Cardiac muscle cell (in vitro differentiated cells and primary cell): ENCODE measurements at places on chromosomes 2 and 18. TPM values are rescaled to one million over a fixed set of nuclear protein-coding genes. Genes with fewer than 3 reads are reported as not detected.

- no peaks in the 10 kb centered on the region for H3K27me3 ChIP-seq
- peak; percentile 9 for DNase-seq
- H3K27ac ChIP-seq, result no peak overlapping the region
Measured at GRCh38 chr2:42328148-42328833, 32.7 kb downstream of the COX7A2L start.

GRCh38 chr2:210539578-210540416 lies 16.6 kb upstream of the CPS1 start:
- H3K4me1 ChIP-seq, result peaks cover 2% of the 10 kb centered on the region
- H3K27me3 ChIP-seq, result no peaks in the 10 kb centered on the region
- DNase-seq, result no peak
- no peak overlapping the region for H3K27ac ChIP-seq
- no peak overlapping the region for H3K4me3 ChIP-seq

DNA sequence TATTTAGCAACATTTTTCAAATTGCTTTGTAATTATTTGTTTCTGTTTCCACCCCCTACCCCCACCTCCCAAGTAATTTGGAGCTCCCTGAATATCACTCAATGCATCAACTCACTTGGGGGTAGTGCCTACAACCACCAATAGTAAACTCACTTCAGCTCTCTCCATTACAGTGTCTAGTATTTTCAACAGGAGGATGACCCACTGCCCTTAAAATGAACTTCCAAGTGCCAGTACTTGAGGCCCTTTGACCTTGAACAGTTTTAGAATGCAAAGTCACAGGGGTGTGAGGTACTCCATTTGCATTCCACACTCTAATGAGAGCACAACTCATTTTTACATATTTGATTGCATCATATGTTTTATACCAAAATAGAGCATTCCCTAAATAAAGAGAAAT lies 523.0 kb downstream of the ERBB4 start:
- peaks cover 11% of the 10 kb centered on the region for H3K4me1 ChIP-seq
- H3K27ac ChIP-seq, result no peak overlapping the region
- H3K36me3 ChIP-seq, result no peaks in the 10 kb centered on the region
- DNase-seq, result peak; percentile 60
- H3K4me3 ChIP-seq, result no peak overlapping the region
- no peaks in the 10 kb centered on the region for H3K27me3 ChIP-seq

GRCh38 chr2:101921319-101921952 lies 70.3 kb upstream of the IL1R2 start:
- no peak for DNase-seq
- no peaks in the 10 kb centered on the region for H3K36me3 ChIP-seq
- no peak overlapping the region for H3K27ac ChIP-seq
- H3K27me3 ChIP-seq, result no peaks in the 10 kb centered on the region

- no peak overlapping the region for H3K4me3 ChIP-seq
- no peak overlapping the region for H3K27ac ChIP-seq
- H3K27me3 ChIP-seq, result no peaks in the 10 kb centered on the region
- H3K36me3 ChIP-seq, result no peaks in the 10 kb centered on the region
- DNase-seq, result no peak
Measured at GRCh38 chr2:138948070-138948539, 167.9 kb upstream of the NXPH2 start.

DNA sequence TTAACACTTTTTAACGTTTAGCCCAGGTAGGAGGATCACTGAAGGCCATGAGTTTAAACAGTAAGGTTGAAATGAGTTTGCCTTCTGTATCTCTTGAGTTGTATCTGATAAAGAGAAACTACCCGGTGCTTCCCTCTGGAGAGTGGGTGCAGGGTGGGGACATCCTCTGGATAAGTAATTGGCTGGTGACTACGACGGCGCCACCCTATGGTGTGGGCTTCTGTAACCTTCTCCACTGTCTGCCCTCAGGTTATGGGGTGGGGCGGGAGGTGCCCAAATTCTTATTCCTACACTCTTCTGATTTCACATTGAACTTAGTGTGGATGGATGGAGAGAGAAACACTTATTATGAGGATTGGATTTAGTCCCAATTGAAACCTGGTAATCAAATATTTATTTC lies 68.8 kb downstream of the LDLRAD4 start:
- H3K27me3 ChIP-seq, result no peaks in the 10 kb centered on the region
- DNase-seq, result no peak
- H3K4me1 ChIP-seq, result no peaks in the 10 kb centered on the region
- H3K36me3 ChIP-seq, result no peaks in the 10 kb centered on the region

Gene FAM210A
- total RNA-seq, result 20.6 and 26.9 TPM in 2 replicates

Gene CD207
- not detected in 2 replicates for total RNA-seq

GRCh38 chr18:10374636-10375293 lies 79.7 kb upstream of the APCDD1 start:
- DNase-seq, result no peak
- H3K4me3 ChIP-seq, result no peak overlapping the region
- no peaks in the 10 kb centered on the region for H3K27me3 ChIP-seq
- no peaks in the 10 kb centered on the region for H3K36me3 ChIP-seq

Gene GNLY
- total RNA-seq, result not detected in 2 replicates

Gene SCN2A
- 0.07 and 0.95 TPM in 2 replicates for total RNA-seq

DNA sequence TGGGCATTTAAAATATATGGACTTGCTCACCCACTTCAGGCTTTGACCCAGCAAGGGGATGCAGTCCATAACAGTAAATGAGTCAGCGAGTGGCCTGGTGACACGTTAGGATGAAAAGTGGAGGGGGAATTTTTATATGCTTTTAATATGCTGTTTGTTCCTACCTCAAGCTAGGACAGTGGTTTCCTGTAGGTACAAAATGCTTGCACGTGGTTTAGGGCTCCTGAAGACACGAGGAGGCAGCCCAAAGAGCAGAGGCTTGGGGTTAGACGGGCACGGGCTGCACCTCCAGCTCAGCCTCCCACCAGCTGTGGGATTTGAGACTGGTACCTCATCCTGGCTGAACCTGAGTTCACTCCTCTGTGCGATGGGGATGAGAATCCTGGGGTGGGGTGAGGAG lies 306.2 kb upstream of the CXCR4 start:
- no peak for DNase-seq
- H3K36me3 ChIP-seq, result no peaks in the 10 kb centered on the region
- H3K27ac ChIP-seq, result no peak overlapping the region
- H3K4me1 ChIP-seq, result no peaks in the 10 kb centered on the region
- peaks cover 63% of the 10 kb centered on the region for H3K27me3 ChIP-seq
- H3K4me3 ChIP-seq, result no peak overlapping the region

- H3K4me3 ChIP-seq, result no peak overlapping the region
- H3K27me3 ChIP-seq, result no peaks in the 10 kb centered on the region
- H3K27ac ChIP-seq, result no peak overlapping the region
- no peaks in the 10 kb centered on the region for H3K4me1 ChIP-seq
- no peaks in the 10 kb centered on the region for H3K36me3 ChIP-seq
Measured at GRCh38 chr2:59996855-59997254, 556.6 kb downstream of the BCL11A start.

Gene CYP27C1
- 1.5 and 1.6 TPM in 2 replicates for total RNA-seq

- no peaks in the 10 kb centered on the region for H3K4me1 ChIP-seq
- no peak overlapping the region for H3K27ac ChIP-seq
- H3K36me3 ChIP-seq, result peaks cover 8% of the 10 kb centered on the region
Measured at GRCh38 chr2:3480352-3481010, 38.9 kb downstream of the ADI1 start.

Gene TACR1
- total RNA-seq, result not detected in 2 replicates

GRCh38 chr2:191959209-191959608 lies 112.3 kb upstream of the CAVIN2 start:
- H3K27ac ChIP-seq, result no peak overlapping the region
- peaks cover 12% of the 10 kb centered on the region for H3K4me1 ChIP-seq
- no peaks in the 10 kb centered on the region for H3K27me3 ChIP-seq
- no peak overlapping the region for H3K4me3 ChIP-seq
- DNase-seq, result peak; percentile 76
- H3K36me3 ChIP-seq, result no peaks in the 10 kb centered on the region

Gene GALNT3
- total RNA-seq, result 0.21 and 0.39 TPM in 2 replicates

GRCh38 chr2:174339561-174340399 lies 5.0 kb downstream of the SP9 start:
- DNase-seq, result no peak
- no peak overlapping the region for H3K27ac ChIP-seq
- peaks cover 20% of the 10 kb centered on the region for H3K4me1 ChIP-seq
- H3K36me3 ChIP-seq, result no peaks in the 10 kb centered on the region
- peaks cover 100% of the 10 kb centered on the region for H3K27me3 ChIP-seq
- H3K4me3 ChIP-seq, result peak overlapping the region; percentile 14

- H3K27me3 ChIP-seq, result no peaks in the 10 kb centered on the region
- H3K27ac ChIP-seq, result no peak overlapping the region
- no peaks in the 10 kb centered on the region for H3K4me1 ChIP-seq
- no peaks in the 10 kb centered on the region for H3K36me3 ChIP-seq
Measured at GRCh38 chr2:198874472-198874858, 583.3 kb downstream of the SATB2 start.

DNA sequence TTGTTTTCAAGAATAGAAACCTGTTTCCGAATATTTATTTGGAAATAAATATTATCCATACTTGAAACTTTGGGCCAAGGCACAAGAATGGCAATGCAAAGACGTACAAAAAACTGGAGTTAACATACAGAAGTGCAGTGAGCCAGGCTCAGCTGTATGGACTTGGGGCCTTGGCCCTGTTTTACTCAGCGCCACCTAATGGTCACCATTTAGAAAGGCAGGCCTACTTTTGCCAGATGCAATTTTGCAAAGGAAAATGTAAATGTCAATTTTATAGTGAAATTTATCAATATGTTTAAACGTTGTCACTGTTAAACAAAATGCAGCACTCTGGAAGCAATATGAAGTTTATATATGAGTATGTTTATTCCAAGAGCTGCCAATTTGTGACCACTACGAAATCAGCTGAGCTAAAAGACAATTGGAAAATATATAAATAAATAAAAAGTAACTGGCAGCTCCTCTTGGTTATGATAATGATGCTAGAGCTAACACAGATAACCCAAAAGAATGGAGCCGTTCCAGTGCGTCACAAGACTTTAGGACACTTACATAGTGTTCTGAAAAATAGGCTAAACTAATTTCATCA lies 155.0 kb downstream of the ARHGAP15 start:
- no peaks in the 10 kb centered on the region for H3K4me1 ChIP-seq
- no peaks in the 10 kb centered on the region for H3K27me3 ChIP-seq
- H3K36me3 ChIP-seq, result no peaks in the 10 kb centered on the region

DNA sequence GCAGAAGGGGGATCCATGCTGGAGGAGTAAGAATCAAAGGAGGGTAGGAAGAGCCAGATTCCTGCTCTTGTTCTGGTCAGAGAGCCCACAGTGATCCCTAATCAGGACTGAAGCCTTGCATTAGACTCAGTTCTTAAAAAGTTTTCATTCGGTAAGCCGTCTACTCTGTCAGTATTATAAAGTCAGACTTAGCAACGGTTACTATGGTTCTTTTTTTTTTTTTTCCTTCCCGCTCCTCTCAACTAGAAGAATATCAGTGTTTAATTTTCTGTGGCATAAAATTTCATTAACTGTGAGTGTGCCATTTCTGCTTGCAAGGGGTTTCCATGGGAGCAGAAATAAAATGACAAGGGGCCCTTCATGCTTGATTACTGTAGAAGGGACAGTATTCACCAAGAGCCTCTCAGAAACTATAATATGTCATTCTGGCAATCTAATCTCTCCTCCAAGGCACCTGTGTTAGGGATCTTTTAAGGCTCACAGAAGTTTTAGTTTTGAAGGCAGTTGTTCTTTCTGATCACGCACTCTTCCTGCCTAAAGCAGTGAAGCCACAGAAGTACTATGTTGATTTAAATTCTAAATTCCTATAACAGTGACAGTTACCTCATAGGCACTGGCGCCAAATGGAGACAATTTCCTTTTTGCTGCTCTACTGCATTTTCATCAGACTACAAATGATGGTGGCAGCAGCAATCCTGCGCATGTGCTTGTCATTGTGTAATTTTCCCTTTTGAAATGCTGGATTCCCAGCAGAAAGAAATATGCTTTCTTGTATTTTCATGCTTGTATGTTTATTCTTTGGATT lies 57.0 kb downstream of the OSBPL6 start:
- H3K36me3 ChIP-seq, result no peaks in the 10 kb centered on the region
- no peak overlapping the region for H3K4me3 ChIP-seq
- no peaks in the 10 kb centered on the region for H3K27me3 ChIP-seq
- no peak overlapping the region for H3K27ac ChIP-seq

GRCh38 chr2:137202318-137202717 lies 437.0 kb downstream of the THSD7B start:
- peak; percentile 14 for DNase-seq
- H3K27ac ChIP-seq, result no peak overlapping the region
- no peak overlapping the region for H3K4me3 ChIP-seq
- H3K36me3 ChIP-seq, result no peaks in the 10 kb centered on the region

Gene IL1F10
- total RNA-seq, result not detected in 2 replicates

- no peak for DNase-seq
- H3K4me1 ChIP-seq, result no peaks in the 10 kb centered on the region
- H3K36me3 ChIP-seq, result peaks cover 30% of the 10 kb centered on the region
Measured at GRCh38 chr18:12317664-12318333, 9.8 kb downstream of the TUBB6 start.

GRCh38 chr2:9311488-9311887 lies 104.9 kb downstream of the ASAP2 start:
- no peak overlapping the region for H3K27ac ChIP-seq
- no peak for DNase-seq
- H3K27me3 ChIP-seq, result no peaks in the 10 kb centered on the region
- no peak overlapping the region for H3K4me3 ChIP-seq
- peaks cover 8% of the 10 kb centered on the region for H3K4me1 ChIP-seq

GRCh38 chr2:142868229-142868762 lies 9.2 kb upstream of the KYNU start:
- no peaks in the 10 kb centered on the region for H3K27me3 ChIP-seq
- no peak overlapping the region for H3K27ac ChIP-seq
- H3K4me3 ChIP-seq, result no peak overlapping the region

Gene C2orf78
- 0.18 TPM in 1 of 2 replicates, not detected in the other for total RNA-seq

Gene ZBTB7C
- 5.5 and 6.2 TPM in 2 replicates for total RNA-seq

- no peak for DNase-seq
Measured at GRCh38 chr2:177828557-177828956, 244.0 kb downstream of the PDE11A start.

Gene ABCA12
- under 0.01 TPM in 1 of 2 replicates, not detected in the other for total RNA-seq

DNA sequence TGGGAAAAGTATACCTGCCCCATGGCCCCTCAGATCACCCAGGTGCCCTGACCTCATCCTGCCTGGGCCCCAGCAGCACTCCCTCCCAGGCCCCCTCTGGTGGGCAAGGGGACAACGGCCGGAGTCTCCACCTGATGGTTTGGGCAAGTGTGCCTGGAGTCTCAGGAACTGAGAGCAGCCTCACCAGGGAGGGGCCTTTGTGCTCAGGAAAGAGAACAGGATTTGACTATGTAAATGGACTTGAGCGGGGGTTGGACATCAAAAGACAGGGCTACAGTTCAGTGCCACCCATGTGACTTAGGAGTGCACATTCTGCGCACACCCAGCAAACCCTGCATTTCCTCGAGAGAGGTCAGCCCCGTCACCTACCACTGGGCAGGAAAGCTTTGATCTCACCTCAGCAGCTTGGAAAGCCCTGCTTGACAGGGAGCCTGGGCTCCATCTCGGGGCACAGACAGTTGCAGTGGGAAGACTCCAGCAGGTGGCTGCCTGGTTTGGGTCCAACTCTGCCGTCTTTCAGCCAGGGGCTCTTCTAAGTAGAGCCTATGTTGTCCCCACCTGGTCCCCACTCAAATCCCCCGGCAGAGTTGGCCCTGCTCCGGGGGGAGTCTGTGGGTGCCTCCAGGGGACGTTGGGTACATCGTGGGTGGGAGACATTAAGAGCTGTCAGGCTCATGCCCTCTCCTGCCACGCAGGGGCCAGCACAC lies 3.3 kb downstream of the INPP5D start:
- H3K4me1 ChIP-seq, result no peaks in the 10 kb centered on the region
- H3K4me3 ChIP-seq, result no peak overlapping the region
- no peak overlapping the region for H3K27ac ChIP-seq
- H3K27me3 ChIP-seq, result no peaks in the 10 kb centered on the region
- no peak for DNase-seq
- H3K36me3 ChIP-seq, result no peaks in the 10 kb centered on the region

- no peak for DNase-seq
- H3K36me3 ChIP-seq, result no peaks in the 10 kb centered on the region
- no peaks in the 10 kb centered on the region for H3K4me1 ChIP-seq
- H3K4me3 ChIP-seq, result no peak overlapping the region
Measured at GRCh38 chr2:46187112-46187618, 110.0 kb upstream of the EPAS1 start.
